ENCODE measurements at places on chromosomes 16 and 17.
A peak's percentile ranks its signal among the peaks of the same experiment; 100 is the strongest.

GRCh38 chr16:24152826-24153225, 103.3 kb upstream of the CACNG3 start:
- no peak for DNase-seq

GRCh38 chr17:82320956-82321927, 3.8 kb upstream of the CD7 start:
- peak; percentile 76 for DNase-seq

- DNase-seq = no peak
Measured at GRCh38 chr17:66413559-66414520, 111.4 kb downstream of the PRKCA start.

DNA sequence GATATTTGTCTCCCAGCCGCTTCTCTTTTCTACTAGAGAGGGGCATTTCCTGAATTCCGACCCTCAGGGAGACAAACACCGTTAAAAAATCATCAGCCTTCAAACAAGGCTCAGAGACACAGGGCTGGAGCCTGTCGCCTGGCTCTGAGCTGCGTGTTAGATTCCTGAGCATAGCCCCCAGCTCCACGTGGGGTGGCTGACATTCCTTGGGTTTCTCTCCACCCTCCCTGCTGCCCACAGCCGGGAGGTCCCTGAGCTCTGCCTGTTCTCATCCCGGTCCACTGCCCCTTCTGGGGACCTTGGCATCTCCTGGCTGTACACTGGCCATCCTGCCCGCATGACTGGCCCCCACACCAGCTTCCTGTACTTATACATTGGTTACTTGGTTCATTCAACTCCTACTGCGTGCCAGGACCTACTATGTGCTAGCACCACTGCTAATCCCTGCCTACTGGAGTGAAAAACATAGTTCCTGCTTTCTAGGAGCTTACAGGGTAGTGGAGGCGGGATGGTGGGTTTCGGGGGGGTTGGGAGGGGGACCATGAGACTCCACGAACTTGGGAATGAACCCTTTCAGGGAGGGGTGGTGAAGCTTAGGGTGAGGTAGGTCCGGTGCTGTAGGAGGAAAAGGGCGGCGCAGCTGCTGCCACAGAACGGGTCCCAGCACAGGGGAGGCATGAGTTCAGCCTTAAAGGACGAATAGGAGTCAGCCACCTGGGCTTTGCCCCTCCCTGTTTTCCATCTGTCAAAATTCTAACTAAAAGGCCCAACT, 52.1 kb upstream of the TMEM132E start:
- DNase-seq = no peak

GRCh38 chr16:12025926-12026325, 49.4 kb downstream of the SNX29 start:
- no peak for DNase-seq

DNA sequence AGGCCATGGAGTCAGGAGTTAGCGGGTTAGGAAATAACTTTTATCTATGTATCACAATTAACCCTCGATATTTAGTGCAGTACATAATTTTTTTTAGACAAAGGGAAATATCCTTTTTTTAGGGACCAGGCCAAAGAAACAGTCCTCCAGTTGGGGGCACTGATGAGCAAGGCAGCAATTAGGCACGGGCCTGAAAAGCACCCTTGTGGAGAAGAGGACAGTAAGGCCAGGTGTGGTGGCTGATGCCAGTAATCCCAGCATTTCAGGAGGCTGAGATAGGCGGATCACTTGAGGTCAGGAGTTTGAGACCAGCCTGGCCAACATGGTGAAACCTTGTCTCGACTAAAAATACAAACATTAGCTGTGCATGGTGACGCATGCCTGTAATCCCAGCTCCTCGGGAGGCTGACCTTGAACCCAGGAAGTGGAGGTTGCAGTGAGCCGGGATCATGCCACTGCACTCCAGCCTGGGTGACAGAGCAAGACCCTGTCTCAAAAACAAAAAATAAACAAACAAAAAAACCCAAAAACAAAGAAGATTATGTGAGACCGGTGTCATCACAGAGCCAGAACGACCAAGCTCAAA, 158.3 kb upstream of the NOL11 start:
- no peak for DNase-seq

DNA sequence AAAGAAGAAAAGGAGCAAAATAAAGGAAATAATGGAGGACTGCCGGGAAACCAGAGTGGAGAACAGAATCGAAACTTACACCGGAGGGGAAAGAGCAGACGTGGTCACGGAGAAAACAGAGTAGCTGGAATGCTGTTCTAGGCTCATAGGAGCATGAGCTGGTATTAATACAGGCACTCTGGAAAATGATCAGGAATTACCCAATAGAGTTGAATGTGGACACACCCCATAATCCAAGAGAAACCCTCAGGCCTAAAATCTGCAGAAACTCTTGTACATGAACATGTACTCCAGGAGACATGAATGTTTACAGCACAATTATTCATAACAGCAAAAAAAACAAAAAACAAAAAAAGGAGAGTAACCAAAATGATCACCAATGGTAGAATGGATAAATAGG, 77.7 kb downstream of the RPH3AL start:
- no peak for DNase-seq

GRCh38 chr17:32388613-32389459, 38.9 kb downstream of the ZNF207 start:
- DNase-seq = no peak

Data from stimulated activated CD4-positive, alpha-beta T cell treated with anti-CD3 and anti-CD28 coated beads, Interleukin-1b, Interleukin-23, amount 100 ng/mL, for 4 hours (primary cell).